ENCODE measurements at places on chromosomes 1 and 21.

DNA sequence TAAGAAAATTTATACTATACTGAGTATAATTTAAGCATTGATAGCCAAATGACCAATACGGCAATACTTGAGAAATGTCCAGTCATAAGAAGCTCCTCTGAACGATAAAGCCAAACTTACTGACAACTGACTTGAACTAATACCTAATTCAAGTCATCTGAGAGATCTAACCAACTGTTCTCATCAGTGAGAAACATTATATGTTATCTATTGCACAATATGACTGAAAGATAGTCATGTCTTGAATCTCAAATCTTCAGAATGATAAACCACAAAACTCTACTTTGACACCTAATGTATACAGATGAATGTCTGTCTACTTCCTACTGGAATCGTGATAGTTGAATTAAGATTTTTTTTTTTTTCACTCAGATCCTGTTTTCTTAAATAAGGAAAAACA lies 39.0 kb downstream of the APP start:
- DNase-seq, result no peak

DNA sequence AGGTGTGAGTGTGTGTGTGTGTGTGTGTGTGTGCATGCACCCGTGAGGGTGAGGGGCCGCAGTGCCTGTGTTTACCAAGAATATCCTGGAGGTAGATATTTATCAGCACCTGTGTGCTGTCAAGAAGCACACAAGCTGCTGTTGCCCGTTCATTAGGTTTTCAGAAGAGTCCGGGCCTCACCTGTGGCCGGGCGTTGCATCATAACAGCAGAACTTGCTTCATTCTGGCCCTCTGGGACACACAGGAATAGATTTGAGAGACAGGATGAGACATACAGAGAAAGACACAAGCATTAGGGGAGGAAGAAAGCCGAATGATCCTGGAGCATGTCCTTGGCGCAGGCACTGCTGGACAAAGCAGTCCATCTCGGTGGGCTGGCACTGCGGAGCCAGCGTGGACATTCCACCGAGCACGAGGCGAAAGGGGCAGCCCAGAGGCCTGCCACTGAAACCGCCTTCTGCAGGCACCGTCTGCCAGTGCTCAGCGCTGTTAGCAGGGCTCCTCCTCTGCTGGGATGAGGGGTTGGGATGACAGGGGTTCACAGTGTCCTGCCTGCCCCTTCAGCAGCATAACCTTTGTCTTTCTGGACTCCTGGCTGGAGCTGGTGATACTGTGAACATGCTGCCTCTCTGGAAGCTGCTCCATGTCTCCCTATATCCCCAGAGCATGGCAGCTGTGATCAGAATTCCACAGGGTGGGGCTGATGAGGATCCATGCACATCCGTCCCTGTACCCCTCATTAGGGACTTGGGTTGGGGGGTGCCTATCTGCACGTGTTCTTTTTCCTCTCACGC lies 81.1 kb downstream of the PEX14 start:
- no peak for DNase-seq

- DNase-seq, result no peak
Observed at GRCh38 chr1:183058851-183059502, 35.8 kb downstream of the LAMC1 start.

GRCh38 chr1:223721658-223722607 lies 9.6 kb downstream of the CAPN2 start:
- no peak for DNase-seq

DNA sequence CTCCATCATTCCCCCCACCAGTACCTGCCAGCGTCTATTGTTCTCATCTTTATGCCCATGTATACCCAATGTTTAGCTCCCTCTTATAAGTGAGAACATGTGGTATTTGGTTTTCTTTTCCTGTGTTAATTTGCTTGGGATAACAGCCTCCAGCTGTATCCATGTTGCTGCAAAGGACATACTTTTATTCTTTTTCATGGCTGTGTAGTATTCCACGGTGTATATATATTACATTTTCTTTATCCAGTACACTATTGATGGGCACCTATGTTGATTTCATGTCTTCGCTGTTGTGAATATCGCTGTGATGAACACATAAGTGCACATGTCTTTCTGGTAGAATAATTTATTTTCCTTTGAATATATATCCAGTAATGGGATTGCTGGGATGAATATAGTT lies 313.3 kb upstream of the GREM2 start:
- DNase-seq, result no peak

DNA sequence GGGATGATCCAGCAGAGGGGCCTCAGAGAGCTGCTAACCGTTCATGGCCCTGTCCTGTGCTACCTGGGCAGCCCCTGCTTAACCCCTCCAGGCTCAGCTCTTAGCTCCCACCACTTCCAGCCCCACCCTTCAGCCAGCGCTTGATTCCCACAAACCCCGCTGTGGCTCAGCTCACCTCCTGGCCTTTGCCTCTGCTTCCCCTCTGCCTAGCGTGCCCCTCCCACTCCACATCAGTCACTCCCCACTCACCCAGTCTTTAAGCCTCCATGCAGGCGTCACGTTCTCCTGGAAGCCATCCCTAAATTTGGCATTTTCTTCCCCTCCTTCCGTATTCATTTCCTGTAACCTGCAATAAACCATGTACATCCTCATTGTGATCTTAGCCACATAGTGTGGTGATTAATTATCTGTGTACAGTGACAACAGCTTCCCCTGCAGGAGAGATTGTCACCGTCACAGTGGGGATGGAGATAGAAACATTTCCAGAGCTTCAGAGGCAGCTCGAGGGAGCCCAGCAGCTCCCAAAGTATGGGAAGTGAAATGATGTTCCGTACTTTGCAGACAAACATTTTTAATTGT lies 65.5 kb downstream of the EPHB2 start:
- no peak for DNase-seq

GRCh38 chr1:21105807-21106206 lies 70.9 kb downstream of the EIF4G3 start:
- no peak for DNase-seq

- peak; percentile 77 for DNase-seq
Observed at GRCh38 chr1:167467126-167467710, 51.1 kb downstream of the CD247 start.

- DNase-seq, result no peak
Observed at GRCh38 chr1:64887689-64888217, 78.6 kb downstream of the JAK1 start.

DNA sequence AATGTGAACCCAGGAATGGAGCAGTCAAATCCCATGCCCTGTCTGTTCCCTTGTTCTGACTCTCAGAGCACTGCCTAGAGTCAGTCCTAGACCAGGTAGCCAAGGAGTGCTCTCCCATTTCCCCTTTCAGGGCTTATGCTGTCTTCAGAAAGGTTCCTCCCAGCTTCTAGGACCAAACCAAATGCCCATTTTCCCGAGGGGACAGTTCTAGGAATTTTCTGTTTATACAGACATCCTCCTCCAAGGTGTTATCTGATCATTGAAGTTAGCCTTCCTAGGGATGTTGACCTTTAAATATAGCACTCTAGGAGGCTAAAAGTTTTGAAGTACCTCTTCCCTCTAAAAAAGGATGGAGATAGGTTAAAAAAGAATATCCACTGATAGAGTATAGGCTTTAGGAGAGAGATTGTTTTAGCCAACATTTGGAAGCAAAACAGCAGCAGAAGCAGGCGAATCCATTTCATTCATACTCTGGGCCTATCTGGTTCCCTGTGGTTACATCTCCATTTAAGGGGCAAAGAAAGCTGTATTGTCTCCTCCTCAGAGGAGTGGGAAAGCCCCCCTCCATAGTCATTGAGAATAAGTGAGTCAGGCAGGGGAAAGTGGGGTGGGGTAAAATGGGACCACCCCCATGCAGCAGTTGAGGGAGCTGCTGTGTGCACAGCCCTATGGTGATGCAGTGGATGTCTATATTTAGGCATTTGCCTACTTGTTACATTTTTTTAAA lies 126.5 kb downstream of the SPATA46 start:
- DNase-seq, result no peak

DNA sequence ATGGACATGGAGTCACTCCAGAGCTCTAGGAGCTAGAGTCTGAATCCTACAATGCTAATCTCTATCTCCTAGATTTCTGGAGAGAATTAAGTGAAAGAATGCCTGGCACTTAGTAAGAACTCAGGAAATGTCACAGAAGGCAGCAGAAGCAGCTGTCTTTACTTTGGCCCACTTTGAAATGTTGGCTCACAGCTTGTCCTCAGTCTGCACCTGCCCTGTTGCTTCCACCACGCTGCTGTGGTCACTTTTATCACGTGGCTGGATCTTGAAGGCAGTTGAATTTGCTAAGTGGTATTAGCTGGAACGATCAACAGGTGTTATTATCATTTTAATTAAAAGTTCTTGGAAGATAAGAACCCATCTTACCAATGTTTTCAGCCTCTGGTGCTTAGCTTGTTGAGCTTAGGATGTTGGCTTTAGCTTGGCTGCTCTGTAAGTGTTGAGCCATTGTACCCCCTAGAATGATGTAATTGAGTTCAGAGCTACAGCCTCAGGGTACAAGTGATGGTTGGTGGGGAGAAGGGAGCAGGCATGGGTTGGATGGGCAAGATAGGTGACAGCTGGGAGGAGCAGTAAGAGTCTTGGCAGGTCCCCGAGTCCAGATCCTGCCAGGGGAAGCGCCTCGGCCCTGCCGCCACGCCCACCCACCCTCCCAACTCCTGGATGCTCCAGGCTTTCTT lies 41.9 kb upstream of the EPS8L3 start:
- DNase-seq, result no peak

- DNase-seq, result no peak
Observed at GRCh38 chr1:215875712-215876111, 308.6 kb downstream of the KCTD3 start.

- DNase-seq, result no peak
Observed at GRCh38 chr21:41706678-41707077, 60.2 kb downstream of the RIPK4 start.

DNA sequence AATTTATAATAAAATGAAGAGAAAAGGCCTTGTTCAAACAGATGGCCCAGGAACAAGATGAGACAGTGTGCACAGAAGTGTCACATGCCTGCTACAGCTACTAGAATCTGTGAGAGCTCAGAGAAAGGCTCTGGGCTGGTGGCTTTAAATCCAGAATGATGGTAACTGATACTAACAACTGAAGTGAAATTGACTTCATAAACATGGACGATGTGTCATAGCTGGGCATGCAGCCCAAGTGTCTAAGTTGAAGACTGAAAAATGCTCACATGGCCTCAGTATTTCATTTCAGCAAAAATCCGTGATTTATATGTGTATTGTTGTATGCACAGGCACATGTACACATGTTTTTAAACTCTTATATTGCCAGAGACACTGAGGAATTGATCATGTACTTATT lies 208.3 kb upstream of the RUNX1 start:
- DNase-seq, result peak; percentile 89

- no peak for DNase-seq
Observed at GRCh38 chr21:45779226-45779625, 135.7 kb downstream of the PCBP3 start.

DNA sequence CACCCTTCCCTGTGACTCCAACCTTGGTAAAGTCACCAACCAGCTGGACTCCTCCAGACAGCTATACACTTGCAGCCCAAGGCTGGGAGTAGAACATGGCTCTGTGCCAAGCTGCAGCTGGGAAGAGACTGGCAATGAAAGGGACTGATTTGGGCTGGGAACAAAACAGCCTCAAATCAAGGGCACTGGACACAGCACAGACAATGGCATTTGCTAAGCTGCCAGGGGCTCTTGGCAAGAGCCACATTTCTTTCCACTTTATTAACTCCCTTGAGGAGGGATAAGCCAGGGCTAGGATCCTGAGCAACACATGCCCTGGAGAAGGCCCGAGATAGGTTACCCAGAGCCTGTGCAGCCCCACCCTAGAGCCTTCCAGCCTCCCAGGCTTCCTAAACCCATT lies 12.0 kb downstream of the SYT11 start:
- peak; percentile 43 for DNase-seq

- DNase-seq, result peak; percentile 29
Observed at GRCh38 chr21:33760641-33761440, 118.5 kb downstream of the ITSN1 start.

DNA sequence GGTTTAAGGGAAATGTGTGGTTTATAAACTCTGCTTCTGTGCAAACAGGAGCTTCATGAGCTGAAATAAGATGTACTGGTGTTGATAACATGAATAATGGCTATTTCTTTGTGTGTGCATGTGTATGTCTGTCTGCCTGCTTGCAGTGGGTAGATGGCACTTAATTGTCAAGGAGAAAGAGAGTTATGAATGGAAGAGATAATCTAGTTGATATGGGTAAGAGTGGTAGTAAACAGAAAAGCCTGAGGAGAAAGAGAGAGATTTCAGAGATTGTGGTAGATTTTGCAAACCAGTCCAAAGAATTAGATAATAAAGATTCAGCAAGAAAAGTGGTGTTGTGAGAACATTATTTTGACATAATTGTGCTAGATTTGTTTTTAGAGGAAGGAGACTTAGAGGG lies 7.7 kb downstream of the SUCO start:
- no peak for DNase-seq

DNA sequence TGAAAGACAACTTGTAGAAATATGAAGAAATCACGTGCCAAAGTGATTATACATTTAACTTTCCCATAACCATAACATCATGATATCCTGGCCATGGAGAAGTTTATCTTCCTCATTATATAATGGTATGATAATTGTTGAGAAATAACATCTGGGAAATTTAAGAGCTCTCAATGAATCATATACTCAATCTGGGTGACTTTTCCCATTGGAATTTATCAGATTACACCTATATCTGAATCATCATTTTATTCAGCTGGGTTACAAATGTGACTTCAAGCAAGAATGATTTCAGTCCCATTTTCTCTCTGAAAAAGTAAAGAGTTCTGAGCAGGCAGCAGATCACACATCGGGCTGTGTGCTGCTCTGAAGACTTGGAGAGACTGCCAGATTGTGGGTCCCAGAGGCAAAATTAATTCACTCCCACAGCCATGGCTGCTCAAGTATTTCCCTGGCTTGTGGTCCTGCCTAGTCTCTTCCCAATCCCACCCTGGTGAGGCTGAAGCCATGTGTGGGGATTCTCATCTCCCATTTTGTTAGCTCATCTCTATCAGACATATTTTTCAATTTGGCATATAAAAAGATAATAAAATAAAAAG lies 278.0 kb downstream of the MRPL39 start:
- DNase-seq, result peak; percentile 29

GRCh38 chr1:59685666-59686065 lies 129.1 kb upstream of the HOOK1 start:
- no peak for DNase-seq

DNA sequence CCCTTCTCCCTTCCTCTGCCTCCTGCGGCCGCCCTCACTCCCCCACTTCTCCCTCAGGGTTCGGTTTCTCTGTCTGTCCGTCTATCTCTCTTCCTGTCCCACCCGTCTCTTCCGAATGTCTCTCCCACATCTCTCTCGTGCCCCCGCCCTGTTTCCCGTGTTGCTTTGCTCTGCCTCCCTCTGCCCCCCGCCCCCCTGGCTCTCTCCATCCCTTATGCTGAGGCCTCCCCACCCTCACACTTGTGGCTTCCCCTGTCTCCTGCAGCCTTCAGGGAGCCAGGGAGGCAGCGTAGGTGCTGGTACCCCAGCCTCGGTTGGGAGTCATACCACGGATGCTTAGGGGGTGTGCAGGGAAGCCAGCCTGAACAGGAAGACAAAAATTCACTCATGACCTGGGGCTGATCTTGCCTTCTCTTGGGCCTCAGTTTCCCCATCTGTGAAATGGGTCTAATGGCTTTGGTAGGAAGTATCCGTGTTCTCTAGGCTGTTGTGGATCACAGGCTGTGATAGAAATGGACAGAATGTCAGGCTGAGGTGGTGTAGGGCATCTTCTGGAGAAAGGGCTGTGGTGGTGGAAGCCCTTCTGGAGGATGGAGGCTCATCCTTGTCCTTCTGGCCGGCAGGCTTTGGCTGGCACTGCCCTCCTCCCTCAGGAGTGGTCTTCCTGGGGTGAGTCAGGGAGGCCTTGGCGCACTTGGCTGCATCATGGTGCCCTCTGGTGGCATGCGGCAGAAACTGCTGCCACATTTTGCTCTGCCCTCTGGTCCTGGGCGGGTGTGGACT lies 55.5 kb downstream of the FOXO6 start:
- peak; percentile 83 for DNase-seq

Data from umbilical cord (tissue), 2 donors.